GM12891 (cell line): ENCODE measurements at places on chromosomes 5 and 9.

DNA sequence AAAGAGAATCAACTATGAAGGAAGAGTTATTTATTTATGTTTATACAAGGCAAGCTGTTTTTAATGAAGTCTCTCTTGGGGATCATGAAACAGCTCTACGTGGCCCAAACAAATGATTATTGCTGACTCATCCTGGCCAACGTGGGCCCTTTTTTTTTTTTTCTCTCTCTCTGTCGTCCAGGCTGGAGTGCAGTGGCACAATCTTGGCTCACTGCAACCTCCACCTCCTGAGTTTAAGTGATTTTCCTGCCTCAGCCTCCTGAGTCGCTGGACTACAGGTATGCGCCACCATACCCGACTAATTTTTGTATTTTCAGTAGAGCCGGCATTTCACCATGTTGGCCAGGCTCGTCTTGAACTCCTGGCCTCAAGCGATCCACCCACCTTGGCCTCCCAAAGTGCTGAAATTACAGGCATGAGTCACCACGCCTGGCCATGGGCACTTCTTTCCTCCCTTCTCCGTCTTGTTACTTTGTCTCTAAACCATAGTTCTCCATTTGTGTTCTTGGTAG is 98.3 kb downstream of the BASP1 start:
- DNase-seq, result no peak

DNA sequence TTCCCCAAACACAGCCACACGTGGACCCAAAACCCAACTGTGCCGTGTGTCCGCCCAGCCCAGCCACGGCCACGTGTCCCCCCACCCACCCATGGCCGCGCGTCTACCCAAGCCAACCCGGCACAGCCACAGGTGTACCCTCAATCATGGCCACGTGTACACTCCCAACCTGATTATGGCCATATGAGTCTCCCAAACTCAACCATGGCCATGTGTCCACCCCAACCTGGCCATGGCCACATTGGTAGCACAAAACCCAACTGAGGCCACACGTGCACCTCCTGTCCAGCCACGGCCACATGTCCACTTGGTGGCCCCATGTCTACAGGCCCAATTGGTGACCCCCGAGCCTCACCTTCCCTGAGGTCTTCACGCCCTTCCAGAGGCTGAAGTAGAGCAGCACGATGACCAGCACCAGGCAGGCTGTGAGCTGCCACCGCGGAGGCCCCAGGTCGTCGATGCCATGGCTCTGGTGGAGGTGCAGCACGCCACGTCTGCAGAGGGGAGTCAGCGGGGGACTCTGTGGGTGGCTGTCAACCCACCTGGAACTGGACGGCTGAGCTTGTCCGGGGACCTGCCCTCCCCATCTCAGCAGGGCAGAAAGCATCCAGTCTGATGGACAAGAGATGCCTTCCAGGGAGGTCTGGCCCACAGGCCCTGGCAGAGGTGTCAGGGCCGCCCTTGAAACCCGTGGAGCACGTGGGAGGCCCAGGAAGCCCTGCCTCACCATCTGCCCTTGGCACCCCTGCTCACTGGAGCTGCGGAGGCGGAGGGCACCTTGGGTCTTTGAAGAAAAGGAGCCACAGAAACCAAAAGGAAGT is 23.5 kb downstream of the SLC6A3 start:
- DNase-seq, result no peak

DNA sequence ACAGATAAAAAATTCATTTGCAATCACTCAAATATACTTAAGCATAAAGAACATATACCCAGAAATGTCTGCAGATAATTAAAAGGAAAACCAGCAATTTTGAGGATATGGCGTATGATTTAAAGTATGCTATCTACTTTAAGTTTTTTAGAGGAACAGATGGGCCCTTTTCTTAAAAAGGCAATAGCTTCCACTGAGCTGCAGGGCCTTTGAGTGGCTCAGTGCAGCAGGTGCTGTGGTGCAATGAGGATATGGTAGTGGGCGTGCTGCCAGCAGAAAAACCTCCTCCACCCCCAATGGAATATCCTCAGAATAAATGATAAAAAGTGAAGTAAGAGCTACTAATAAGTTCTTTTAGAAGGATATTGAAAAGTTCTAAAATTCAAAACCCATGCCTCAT is 814.5 kb downstream of the MTRR start:
- no peak for DNase-seq

- no peak for DNase-seq
Measured at GRCh38 chr5:36648426-36648825, 42.0 kb downstream of the SLC1A3 start.

DNA sequence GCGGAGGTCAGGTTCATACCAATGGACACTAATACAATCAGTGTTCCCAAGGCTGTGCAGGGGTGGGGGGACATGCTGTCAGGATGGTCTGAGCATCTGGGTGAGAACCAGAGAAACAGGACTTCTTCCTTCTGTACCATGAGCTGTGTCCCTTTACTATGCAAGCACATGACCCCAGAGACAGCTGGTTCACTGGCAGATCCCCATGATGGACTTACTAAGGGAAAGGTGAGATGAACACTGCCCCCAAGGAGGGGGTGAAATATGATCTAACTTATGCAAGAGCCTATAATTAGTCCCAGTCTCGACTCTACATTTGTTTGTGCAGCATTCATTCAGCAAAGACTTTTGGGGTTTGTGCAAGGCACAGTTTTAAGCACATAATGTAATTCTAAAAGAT is 91.4 kb downstream of the LIFR start:
- no peak for DNase-seq

- DNase-seq, result no peak
Measured at GRCh38 chr5:44388321-44389089, 715 bp downstream of the FGF10 start.

DNA sequence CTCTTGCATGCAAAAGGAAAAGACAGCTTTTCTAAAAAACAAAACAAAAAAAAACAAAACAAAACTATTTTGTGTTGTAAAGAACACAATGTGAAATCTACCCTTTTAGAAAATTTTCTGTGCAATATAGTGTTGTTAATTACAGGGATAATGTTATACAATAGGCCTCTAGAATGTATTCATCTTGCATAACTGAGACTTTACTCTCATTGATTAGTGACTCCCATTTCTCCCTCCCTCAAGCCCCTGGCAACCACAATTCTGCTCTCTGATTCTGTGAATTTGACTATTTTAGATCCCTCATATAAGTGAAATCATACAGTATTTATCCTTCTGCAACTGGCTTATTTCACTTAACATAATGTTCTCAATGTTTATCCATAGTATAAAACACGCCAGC is 234.1 kb downstream of the TMEM161B start:
- no peak for DNase-seq

DNA sequence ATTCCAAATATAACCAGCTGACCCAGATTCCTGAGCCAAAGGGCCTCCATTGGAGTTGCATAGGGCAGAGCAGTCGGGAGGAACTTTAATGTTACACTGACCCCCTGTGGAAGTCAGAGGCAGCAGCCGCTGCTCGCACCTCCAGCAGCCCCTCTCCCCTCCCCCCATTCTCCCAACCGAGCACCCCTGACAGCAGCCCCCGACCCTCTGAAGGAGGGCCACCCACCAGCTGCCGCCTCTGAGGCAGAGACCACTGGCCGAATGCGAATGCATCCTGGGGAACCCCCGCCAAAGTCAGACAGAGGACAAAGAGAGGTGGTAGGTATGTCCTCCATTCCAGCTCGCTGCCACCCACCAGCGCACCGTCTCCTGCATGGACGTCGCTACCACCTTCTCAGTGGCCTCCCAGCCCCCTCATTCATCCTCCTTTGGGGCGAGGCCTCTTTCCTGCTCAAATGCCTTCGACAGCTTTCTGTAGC is 231.0 kb downstream of the CDK5RAP2 start:
- DNase-seq, result peak; percentile 46
